ENCODE measurements at places on chromosomes 6 and 20.

DNA sequence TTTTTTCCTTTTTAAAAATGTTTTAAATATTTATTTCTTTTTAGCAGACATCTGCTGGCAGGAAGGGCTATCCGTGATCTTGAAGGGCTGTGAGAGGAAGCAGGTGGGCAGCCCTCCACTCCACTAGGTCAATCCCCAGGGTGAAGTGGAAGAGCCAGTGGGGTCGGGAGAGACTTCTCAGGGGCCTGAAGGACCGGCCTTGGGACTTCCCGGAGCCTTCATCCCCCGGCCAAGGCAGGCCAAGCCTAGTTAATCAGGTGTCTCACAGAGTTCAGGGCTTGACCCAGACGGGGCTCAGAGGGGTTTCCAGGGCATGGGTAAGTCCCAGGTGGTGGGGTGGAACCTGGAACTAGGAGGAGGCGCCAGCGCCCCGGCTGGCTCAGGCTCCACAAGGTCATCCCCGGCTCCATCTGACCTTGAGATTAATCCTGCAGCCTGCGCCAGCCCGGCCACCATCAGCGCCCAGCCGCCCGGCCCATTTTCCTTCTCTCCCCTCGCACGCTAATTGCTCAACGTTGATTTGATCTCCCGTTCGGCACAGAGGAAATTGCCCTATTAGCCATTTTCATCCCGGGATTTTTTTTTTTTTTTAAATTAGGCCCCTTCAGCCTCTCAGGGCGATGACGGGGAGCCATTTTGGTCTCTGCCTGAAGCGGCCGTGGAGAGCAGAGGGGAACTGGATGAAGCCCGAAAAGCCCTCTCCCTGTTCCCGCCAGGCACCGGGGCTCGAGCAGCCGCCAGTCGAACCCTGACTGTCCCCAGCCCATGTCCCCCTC, 44.4 kb downstream of the MDFI start:
- DNase-seq = no peak

DNA sequence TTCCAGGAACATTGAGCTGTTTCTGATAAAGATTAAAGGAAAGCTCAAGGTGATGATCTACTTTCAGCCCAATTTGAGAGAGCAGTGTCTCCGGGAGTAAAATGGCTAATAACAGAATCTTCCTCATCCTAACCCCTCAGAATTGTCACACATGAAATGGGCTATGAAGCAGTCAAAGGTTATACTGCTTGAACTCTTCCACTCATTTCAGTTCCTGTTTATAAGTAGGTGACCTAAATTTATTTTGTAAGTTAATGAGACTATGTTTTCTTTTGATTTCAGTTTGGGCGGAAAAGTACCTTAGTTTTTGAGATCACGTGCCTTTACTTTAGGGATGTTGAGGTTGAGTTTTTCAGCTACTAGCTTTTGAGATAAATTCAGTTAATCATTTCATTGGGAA, 47.2 kb downstream of the QKI start:
- DNase-seq = no peak

DNA sequence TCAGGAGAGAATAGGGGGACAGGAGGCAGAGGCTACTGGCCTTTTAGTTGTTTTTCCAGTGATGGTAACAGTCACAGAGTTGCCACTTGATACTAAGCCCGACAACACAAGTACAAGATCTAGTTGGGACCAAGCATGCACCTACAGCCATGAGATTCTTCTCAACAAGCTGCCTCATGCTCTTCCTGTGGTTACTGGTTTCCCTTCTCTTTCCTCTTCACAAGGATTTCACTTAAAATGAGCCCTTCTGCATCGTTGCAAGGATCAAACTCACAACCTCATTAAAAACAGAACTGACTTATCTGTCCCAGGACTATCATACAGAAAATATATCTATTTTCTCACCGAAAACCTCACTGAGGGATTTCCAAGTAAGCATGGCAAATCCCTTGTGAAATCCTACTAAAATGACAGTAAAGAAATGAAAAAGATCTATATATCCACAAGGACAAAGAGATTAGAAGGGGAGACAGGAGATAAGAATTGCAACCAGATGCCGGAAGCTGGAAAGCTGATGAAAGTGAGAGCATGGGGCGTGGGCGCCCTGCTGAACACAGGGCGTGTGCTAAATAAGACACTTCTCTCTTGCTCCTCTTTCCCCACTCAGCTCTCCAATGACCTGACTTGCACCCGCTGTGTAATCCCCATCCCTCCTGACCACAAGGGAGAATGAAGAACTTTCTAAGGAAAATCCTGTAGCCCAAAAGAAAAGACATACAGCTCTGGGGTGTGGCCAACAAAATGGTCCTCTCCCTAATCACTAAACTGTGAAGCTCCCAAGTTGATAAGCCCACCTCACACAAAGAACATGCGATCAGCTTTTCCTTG, 13.4 kb downstream of the MTFR2 start:
- DNase-seq = peak; percentile 41

GRCh38 chr6:139990856-139991465, 616.5 kb upstream of the CITED2 start:
- DNase-seq = no peak

DNA sequence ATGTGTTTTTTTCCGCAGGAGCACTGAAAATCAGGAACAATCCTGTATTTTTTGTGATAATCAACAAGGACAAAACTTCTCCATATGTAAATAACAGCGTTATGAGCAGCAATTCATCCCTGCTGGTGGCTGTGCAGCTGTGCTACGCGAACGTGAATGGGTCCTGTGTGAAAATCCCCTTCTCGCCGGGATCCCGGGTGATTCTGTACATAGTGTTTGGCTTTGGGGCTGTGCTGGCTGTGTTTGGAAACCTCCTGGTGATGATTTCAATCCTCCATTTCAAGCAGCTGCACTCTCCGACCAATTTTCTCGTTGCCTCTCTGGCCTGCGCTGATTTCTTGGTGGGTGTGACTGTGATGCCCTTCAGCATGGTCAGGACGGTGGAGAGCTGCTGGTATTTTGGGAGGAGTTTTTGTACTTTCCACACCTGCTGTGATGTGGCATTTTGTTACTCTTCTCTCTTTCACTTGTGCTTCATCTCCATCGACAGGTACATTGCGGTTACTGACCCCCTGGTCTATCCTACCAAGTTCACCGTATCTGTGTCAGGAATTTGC, at the start of gene TAAR6:
TAAR6 (plus strand) TSS at position 102 of the 557 bp plus-strand sequence; CDS start at position 102, 0 bp downstream.
- no peak for DNase-seq

- peak; percentile 64 for DNase-seq
These were observed 3.1 kb downstream of the MTCL3 start for GRCh38 chr6:127515794-127516661.

DNA sequence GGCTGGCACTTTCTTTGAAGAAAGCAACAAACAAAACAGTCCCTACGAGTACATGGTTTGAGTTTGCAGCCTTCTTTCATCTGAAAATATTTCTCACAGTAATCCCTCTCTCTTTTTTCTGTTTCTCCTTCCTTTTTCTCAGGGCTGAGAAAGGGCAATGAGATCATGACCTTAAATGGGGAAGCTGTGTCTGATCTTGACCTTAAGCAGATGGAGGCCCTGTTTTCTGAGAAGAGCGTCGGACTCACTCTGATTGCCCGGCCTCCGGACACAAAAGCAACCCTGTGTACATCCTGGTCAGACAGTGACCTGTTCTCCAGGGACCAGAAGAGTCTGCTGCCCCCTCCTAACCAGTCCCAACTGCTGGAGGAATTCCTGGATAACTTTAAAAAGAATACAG, 80.7 kb upstream of the CLDN20 start:
- DNase-seq = no peak

DNA sequence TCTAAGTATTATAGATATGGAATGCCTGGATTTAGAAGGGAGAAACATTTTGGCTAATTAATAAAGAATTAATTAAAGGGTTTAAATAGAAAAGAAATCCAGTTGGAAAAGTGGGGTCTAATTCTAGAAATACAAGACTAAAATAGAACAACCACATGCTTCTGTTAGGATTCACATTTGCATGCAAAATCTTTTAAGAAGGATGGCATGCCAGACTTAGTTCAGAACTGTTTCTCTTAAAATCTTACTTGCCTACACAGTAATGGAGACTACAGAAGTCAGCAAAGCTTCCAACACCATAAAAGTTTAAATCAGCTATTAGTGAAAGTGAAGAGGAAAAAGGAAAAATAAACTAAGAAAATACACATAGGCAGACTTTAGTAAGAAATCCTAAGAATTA, 32.7 kb upstream of the KATNA1 start:
- DNase-seq = no peak

DNA sequence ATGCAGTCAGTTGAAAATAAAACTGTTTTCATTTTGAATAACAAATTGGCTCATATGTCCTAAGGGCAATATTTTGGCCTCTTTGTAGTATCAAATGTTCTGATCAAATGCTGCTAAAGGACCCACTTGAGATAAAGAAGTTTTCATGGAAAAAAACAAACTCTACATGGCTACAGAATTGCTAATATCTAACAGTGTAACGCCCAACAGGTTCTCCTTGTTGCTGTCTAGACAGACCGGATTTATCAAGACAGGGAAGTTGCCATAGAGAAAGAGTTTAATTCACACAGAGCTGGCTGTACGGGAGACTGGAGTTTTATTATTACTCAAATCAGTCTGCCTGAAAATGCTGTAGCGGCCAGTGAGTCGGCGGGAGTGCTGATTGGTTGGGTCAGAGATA, 19.4 kb upstream of the MAN1A1 start:
- no peak for DNase-seq

DNA sequence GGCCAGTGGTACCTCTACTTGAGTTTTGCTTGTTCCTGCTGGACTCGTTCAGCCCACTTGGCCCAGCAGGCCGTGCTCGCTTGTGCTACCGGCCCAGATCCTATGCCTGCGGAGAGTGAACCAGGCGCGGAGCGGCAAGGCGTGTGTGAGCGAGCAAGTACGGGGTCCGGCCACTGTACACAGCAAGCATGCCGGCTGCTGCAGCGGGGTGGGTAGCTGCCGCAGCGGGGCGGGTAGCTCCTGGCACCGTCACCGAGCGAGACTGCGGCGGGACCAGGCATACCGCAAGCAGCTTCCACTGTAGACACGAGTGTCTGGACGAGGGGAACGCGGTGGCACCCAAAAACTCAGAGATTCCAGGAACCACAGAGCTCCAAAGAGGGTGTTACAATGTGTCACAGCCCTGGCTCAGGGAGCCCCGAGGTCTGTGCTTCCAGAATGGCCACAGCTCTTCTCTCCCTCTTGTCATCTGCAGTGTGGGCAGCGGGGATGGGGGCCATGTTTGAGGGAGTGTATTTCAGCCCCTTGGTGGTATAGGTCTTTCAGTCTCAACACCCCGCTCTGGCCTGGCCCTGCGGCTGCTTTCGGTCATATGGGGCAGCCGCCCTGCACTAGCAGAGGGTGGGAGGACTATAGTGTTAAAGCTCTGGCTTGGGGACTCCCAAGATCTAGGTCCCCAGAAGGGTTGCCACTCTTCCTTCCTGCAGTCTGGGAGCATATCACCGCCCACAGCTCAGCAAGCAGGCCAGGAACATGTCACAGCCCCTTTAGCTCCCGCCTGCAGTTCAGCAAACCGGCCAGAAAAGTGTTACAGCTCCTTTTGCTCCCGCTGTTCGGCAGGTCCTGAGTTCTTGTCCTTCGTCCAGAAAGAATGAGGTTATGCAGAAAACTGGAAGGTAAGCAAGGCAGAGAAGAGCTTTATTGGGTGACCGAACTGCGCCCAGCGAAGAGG, 6.1 kb upstream of the RWDD1 start:
- DNase-seq = no peak

DNA sequence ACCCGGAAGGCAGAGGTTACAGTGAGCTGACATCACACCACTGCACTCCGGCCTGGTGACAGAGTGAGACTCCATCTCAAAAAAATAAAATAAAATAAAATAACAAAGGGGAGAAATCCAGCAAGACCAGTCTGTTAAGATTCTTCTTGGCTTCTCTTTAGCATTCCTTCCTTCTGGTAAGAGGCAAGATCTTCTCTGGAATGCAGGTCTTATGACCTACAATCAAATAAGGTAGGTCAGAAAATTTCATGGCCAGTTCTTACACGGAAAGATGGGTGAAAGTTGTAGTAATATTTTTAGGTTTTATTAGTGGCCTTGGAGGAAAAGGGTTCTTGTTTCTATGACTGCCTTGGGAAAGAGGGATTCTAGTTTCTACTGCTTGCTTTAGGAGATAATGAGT, 180.9 kb downstream of the FUT9 start:
- DNase-seq = no peak

DNA sequence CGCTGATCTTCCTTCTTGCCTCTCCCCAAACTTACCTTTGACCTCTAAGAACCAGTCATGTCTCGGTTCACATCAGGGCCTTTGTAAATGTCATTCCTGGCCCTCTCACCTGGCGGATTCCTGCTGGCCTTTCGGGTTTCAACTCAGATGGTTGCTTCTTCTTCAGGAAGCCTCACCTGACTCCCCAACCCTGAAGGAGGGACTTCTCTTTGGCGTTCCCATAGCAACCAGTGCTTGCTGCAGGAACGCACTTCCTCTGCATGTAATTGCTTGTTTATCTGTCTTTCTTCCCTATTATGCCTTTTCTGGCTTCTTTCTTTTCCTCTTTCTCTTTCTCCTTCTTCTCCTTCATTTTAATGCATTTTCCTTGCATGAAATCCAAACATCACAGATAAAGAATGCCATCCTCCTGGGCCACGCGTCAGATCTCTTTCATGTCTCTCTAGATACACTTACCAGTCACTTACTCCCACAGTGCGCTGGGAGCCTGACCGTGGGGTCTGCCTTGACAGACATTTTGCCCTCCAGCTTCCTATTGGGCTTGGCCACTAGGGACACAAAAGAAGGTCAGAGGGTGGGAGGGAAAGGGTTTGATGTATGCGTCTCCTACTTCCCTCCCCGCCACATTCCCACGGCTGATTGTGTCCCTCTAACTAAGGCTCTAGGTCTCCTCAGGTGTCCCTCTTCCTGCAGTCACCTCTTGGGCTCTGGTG, 295.7 kb upstream of the TSHZ2 start:
- DNase-seq = no peak

- no peak for DNase-seq
These were observed 5.6 kb upstream of the SLC17A9 start for GRCh38 chr20:62946918-62947317.
